Stimulated activated CD4-positive, alpha-beta T cell treated with anti-CD3 and anti-CD28 coated beads, Interleukin-15, amount 100 ng/mL, for 1 hour (primary cell): ENCODE measurements at places on chromosomes 2 and 18.

- DNase-seq, result no peak
These were observed 31.2 kb downstream of the PTPN18 start for GRCh38 chr2:130387071-130387400.

DNA sequence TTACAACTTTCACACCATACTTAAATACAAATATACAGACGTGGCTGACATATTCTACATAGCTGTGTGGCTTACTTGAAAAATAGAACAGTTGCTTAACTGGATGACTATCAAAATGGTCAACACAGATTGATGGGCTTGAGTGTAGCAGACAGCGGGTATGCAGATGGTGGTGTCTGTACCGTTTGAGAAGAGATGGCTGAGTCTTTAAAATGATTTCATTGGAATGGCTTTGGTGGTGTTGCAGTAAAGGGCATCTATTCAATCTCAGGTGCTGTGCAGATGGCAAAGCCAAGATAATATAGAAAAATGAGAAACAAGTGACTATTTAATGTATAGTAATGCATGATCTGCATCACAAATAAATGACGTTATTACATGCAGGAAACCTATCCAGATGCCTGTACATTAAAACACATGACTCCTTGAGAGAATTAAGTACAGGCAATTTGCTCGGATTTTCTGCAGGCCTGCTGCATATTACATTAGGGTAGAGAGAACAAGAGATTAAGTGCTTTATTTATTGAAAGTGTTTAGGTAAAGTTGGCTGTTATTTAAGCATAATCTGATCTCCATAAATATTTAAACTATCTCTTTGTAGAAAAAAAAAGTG lies 68.5 kb downstream of the AGPS start:
- no peak for DNase-seq

DNA sequence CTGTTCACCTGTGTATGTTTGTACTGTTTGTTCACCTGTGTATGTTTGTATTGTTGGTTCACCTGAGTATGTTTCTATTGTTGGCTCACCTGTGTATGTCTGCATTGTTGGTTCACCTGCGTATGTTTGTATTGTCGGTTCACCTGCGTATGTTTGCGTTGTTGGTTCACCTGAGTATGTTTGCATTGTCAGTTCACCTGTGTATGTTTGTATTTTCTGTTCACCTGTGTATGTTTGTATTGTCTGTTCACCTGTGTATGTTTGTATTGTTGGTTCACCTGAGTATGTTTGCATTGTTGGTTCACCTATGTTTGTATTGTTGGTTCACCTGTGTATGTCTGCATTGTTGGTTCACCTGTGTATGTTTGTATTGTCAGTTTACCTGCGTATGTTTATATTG lies 14.6 kb downstream of the ADI1 start:
- no peak for DNase-seq

DNA sequence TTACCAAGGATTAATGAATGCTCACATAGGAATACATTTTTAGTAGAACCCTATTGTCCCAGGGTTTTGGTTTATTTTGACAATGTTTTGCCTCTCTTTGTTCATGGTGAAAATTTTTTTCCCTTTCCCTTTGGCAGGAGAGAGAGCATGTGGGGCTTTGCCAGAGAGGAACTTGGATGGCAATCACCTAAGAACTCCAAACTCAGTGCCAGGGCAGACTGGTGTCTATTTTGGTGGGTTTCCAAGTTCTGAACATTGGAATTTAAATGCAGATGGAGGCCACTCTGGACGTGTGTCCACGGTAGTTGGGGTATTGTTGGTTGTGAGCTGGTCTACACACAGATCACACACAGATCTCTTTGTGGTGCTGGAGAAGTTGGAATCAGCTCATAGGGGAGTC lies 2091.1 kb upstream of the PIK3C3 start:
- DNase-seq, result no peak

DNA sequence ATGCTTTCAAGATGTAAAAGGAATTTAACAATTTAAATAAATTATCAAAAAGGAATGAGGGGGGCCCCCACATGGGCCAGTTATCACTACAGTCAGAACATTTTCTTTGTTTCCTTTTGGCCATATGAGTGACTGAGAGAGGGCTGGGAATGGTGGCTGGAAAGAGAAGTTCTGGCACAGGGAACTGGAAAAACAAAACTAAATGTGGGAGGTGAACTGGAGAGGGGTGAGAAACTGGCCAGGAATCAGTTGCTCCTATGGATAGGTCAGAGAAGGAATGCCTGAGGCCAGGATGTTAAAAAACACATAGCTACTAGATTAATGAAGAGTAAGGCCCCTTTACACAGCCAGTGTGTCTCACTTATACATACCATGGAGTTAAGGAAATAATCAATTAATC lies 121.0 kb downstream of the RBMS1 start:
- no peak for DNase-seq

GRCh38 chr18:54880395-54881105 lies 52.3 kb downstream of the RAB27B start:
- no peak for DNase-seq

DNA sequence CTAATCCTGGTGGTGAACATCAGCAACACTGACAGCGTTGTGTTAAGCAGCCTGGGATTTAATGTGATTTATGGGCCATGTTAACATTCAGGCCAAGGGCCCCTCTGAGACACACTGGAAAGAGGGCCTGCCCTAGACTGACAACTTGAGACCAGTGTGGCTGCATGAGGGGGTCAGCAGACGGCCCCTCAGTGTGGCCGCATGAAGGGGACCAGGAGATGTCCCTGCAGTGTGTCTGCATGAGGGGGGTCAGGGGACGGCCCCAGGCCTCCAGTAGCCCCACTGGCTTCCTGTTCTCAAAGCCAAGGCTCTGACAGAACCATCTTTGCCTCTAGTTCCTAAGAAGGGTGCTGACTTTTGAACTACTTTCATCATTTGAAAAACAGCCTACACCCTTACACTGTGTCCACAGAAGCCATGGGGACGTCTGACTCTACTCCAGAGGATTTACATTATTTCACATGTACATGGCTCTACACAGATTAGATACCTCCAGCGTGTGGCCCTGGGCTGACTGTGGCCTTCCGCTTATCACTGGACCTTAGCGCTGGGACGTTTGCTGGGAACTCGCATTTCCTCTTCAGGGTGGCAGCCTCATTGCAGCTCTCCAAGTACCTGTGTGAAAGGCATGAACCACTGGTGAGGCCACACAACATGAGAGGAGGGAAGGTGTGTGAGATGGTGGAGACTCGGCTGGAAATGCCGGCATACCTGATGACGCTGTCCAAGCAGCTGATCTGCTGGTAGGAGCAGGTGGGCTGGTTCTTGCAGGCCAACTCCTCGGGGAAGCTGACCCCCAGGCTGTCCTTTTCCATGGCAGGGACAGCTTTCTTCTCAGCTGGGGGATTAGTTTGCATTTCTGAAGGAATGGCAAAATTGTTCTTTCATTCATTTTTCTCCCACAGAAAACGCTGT lies 18.2 kb upstream of the HES6 start:
- no peak for DNase-seq

- DNase-seq, result no peak
These were observed 309.0 kb downstream of the GULP1 start for GRCh38 chr2:188600536-188601210.

DNA sequence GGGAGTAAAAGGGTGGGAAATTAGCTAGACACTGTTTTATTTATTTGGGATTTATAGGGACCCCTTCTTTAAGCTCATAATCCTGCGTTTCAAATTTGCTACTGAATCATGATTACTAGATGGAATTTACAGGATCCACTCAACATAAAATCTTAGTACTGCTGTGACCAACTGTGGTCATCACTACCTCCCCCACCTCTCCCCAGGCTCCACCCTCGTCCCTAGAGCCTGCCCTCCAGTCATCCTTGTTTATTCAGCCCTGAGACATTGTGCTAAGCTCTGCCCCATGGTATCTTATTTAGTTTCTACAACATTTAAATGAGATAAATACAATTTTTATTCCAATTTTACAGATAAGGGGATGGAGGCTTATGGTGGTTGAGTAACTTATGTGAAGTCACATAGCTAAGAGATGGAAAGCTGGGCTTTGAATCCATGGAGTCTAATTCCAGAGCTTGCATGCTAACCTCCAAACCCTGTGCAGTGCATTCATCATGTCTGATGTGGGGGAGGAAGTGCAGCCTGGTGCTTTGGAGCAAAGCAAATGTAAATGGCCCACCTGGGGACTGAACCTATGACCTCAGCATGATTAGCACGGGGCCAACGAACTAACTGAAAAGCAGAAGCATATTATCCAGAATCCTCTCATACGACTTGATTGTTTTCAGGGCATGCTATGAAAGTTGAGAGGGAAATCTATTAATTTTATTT lies 502.4 kb downstream of the TMEM182 start:
- DNase-seq, result no peak

DNA sequence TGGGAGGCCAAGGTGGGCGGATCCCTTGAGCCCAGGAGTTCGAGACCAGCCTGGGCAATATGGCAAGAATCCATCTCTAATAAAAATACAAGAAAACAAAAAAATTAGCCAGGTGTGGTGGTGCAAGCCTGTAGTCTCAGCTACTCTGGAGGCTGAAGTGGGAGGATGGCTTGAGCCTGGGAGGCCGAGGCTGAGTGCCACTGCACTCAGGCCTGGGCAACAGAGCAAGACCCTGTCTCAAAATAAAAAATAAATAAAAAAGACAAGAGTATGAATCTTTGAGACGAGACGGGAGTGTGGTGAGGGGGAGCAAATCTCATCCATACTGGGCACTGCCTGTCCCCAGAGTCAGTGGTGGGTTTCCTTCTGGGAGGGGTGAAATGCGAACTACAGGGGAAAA lies 12.2 kb downstream of the GPR17 start:
- no peak for DNase-seq

DNA sequence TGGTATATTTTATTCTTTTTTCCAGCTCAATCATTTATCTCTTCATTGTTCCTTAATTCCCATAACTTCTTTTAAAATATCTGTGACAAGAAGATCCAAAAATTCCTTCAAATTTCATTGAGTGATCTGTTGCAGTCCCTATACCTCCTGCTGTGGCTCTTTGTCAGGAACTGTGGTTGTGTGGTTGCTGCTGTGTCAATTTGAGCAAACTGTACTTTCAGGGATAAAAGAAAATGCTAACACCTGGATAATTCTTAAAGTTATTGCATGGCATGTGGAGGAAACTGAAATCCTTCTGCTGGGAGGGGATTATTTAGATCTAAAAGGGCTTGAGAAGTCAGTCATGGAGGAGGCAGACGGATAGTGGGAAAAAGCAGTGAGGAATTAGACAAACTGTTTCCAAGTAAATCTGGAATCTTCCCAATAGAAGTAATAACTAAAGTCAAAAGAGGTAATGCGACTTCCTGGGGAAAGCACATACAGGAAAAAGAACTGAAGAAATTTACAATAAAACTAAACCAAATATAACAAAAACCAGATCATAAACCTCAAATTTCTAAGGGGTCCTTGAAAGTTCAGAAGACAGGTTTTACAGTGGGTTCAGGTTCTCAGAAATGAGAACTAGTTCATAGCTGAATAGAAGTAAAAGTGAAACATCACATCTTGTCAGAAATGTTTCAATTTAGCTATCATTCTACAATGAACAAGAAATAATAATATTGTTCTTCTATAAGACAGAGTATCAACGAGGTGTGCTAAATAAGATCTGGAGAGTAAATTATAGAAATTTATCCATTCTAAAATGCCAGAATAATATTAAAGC lies 33.5 kb upstream of the CD226 start:
- DNase-seq, result no peak

DNA sequence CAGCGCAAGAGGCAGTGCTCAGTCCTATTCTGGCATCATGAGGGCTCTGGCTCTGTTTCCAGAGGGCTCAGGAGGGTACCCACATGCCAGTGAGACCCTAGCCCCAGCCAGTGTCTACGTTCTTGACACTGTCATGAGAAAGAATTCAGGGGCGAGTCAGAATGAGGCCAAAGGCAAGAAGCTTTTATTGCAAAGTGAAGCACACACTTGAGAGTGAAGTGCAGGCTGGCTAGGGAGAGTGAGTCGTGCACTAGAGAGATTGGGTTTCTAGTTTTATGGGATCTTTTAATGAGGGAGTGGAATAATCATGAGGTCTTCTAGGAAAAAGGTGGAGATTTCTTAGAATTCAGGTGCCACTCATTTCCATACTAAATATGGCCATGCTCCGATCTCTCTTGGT lies 164.1 kb downstream of the DCDC2C start:
- no peak for DNase-seq

GRCh38 chr2:175811971-175812370 lies 190.1 kb downstream of the LNPK start:
- DNase-seq, result no peak

DNA sequence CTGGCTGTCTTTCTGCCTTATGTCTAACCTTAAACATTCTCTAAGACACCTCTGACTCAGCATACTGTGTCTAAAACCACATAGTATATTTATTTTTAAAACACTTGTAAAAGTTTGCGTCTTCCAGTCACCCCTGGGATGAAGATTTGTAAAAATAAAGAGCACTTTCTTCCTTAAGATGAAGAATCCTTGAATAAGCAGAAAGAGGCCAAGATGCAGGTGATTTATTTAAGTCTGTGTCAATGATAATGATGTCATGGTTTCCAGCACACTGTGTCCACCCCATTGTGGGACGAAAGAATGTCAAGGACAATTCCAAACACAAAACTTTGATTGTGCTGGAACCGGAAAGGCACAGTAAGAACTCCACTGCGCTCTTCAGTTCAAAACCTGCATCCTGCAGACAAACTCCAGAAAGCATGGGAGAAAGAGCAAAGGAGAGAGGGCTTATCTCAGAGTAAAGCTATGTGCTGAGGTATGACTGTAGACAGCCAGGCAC lies 92.9 kb downstream of the ZEB2 start:
- DNase-seq, result no peak

DNA sequence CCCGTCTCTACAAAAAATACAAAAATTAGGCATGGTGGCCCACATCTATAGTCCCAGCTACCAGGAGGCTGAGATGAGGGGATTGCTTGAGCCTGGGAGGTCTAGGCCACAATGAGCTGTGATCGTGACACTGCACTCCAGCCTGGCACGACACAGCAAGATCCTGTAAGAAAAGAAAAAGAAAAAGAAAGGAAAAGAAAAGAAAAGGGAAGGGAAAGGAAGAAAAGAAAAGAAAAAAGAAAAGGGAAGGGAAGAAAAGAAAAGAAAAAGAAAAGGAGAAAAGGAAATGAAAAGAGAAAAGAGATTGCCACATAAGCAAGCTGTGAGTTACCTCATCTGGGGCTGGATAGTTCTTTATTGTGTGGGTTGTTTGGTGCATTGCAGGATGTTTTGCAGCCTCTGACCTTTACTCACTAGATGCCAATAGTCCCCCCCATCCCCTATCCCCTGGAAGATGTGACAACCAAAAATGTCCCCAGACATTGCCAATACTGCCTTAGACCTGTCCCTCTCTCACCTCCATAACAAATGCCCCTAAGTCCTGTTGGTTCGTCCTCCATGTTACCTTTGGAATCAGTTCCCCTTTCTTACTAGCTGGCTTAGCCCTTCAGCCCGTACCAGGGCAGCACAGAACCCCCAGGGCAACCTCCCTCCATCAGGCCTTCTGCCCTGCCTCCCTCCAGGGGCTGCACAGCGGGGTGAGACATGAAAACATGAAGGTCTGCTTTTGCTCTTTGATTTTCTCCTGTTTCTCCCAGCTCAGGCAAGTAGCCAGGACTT lies 8.9 kb downstream of the ASPRV1 start:
- DNase-seq, result no peak

- DNase-seq, result no peak
These were observed 23.9 kb downstream of the RRM2 start for GRCh38 chr2:10146366-10147005.

GRCh38 chr2:40127890-40128557 lies 323.9 kb downstream of the SLC8A1 start:
- no peak for DNase-seq
